Neural crest cell (in vitro differentiated cells): ENCODE measurements at places on chromosomes 5 and 9.

DNA sequence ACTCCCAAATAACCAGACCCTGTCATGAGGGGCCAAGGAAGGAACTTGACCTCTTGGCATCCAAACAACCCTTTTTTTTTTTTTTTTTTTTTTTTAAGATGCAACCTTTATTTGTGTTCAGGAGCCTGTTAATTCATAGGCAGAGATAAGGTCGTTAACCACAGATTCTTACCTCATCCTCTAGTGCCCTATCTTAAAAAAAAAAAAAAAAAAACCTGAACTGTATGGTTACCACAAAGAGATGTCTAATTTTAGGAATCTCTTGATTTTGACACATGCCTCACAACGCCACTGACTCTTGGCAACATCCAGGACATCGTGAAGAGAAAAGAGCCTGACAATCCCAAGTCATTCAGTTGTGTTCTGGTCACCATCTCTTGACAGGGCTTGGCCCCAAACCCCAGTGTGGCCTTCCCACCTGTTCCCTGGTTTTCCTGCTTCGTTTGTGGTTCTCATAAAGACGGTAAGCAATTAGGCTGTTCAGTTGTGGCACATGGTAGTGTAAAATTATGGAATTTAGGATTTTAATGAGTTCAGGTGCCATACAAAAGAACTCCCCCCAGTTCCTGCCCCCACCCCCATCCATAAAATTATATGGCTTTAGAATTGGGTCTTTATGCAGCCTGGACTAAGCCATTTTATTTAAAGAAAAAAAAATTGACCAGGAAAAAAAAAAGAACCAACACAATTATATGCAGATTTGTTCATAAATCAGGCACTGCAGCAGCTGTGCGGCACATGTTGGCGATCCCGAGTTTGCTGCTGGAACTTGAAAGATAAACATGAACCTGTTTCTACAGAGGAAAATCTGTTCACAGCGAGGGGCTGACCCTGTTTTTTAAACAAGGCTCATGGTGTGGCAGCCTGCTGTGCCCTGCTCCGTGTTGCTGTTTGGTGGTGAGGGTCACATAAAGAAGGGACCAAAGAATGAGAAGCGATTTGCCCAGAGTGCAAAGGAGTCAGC lies 267.8 kb upstream of the CLINT1 start:
- no peak for DNase-seq

DNA sequence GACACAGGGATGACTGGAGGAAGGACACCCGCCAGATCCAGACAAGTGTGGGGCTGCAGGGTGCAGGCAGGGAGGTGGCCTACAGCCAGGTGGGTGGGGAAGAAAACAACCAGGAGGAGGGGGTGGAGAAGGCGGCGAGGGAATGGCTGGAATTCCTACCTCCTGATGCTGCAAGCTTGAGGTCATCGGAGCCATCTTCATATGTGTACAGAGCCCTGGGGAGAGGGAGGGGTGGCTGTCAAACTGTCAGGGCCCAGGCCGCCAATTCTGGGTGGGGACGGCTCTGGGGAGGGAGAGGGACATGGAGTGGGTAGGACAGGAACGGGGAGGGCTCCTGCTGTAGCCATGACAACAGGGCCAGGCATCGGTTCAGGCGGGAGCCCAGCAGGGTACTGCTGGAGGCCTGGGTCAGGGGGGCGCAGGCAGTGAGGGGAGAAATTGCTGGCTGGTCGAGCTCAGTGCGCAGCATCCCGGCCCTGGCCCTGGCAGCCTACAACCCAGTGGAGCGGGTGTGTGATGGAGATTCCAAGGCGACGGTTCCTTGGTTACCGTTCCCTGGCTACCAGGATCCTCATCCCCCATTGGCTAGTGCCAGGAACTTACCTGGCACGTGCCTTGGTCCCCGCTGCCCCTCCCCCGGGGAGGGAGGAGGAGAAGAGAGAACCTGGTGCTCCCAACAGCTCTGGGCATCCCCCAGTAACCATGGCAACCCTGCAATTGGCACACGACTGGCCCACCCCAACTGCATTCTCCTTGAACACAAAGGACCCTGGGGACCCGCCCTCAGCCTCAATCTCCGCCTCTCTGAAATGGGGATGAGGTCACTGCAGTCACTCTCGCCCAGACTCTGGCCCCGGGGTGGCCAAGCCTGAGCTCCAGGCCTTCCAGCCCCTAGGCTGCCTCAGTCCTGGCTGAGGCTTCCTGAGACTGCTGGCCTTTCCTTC lies 4.5 kb downstream of the DBN1 start:
- DNase-seq = peak; percentile 36

DNA sequence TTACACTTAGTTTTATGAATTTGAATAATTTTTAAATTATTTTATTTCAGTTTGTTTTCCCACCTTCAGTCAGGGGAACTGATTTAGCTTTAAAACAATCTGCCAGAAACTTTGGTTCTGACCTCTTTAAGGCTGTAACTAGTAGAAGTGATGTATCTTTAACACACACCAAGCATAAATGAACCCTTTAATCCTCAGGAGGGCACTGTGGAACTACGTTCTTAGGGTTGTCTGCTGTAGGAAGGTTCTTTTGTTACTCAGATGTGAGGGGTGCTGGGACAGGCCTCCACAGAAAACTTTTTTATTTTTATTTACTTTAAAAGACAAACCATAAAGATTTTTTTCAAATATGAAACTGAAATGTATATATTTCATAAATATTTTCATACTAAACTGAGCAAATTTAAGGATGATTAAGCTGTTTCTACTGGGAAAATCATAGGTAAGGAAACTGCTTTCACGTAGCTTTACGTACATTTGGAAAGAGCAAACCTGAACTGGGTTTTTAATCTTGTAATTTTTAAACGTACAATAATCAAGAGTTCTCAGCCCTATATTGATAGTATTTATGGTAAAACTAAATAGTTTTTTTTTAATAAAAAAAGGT lies 5.3 kb downstream of the KLF4 start:
- DNase-seq = peak; percentile 18

DNA sequence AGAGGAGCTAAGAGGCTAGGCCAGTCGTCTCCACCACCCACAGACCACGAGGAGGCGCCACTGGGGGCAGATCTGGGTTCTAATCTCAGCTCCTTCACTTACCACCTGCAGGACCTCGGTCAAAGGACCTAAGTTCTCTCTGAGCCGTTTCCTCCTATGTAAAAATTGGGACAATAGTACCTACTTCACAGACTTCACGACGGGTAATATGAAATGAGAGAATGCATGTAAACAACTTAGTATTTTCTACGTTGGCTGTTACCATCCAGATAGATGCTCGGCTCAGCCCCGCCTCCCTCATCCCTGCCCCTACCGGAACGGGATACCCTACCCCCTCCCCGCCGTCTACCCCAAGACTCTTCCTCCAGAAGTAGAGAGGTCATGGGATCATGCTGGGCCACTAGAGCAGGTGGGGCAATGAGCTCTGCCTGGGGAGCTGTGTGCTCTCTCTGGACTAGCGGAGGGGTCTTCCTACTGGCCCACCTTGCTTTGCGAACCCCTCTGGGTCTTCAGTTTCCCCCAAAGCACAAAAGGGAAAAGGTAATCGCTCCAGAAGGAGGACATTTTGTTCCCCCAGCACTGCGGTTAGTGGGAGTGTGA lies 541 bp downstream of the GNPDA1 start:
- DNase-seq = peak; percentile 51

DNA sequence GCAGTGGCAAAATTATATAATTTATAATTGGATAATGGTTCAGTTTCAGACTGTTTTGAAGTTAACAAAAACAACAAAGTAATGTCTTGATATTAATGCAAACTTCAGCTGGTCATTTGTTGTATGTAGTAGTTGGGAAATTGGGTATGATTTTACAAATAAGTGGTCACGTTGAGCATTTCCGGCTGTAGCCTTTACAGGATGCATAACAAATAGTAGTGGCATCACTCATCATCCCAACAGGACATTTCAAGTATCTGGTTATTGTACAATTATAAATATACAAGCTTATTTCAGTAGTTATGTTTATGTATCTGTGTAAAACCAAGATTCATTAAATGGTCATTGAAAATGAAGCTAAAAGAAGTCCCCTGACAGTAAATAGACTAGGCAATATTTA lies 72.9 kb downstream of the SMIM15 start:
- no peak for DNase-seq

- no peak for DNase-seq
Observed at GRCh38 chr5:18702821-18703220, 1068.6 kb downstream of the TAF11L14 start.
